ENCODE measurements at places on chromosomes 5 and 9.

- DNase-seq: no peak
Measured at GRCh38 chr5:63125392-63125791, 546.8 kb downstream of the LRRC70 start.

GRCh38 chr5:150120617-150121447 lies 34.5 kb upstream of the CSF1R start:
- DNase-seq: no peak

GRCh38 chr5:77328930-77329647 lies 118.6 kb downstream of the PDE8B start:
- DNase-seq: no peak

GRCh38 chr5:2861605-2862004 lies 110.1 kb upstream of the IRX2 start:
- no peak for DNase-seq

Data from stimulated activated CD8-positive, alpha-beta memory T cell treated with anti-CD3 and anti-CD28 coated beads, Interleukin-4, amount 100 ng/mL, for 1 hour (primary cell).